Naive thymus-derived CD8-positive, alpha-beta T cell (primary cell): ENCODE measurements at places on chromosomes 2 and 18. TPM values are rescaled to one million over a fixed set of nuclear protein-coding genes. Genes with fewer than 3 reads are reported as not detected.
A peak's percentile ranks its signal among the peaks of the same experiment; 100 is the strongest.

- no peak overlapping the region for H3K27ac ChIP-seq
- no peak for DNase-seq
- no peaks in the 10 kb centered on the region for H3K4me1 ChIP-seq
- H3K36me3 ChIP-seq, result no peaks in the 10 kb centered on the region
- H3K4me3 ChIP-seq, result no peak overlapping the region
Observed at GRCh38 chr2:150479075-150479915, 8.2 kb downstream of the RND3 start.

BBS5 gene
- polyA plus RNA-seq, result 1.0 TPM

GRCh38 chr2:74250189-74250631, 51.8 kb downstream of the MTHFD2 start:
- H3K36me3 ChIP-seq, result no peaks in the 10 kb centered on the region
- peak; percentile 65 for DNase-seq
- peaks cover 4% of the 10 kb centered on the region for H3K4me1 ChIP-seq
- no peaks in the 10 kb centered on the region for H3K27me3 ChIP-seq

GRCh38 chr2:240981871-240982800, 16.3 kb upstream of the SNED1 start:
- peaks cover 3% of the 10 kb centered on the region for H3K4me1 ChIP-seq
- H3K4me3 ChIP-seq, result no peak overlapping the region
- H3K36me3 ChIP-seq, result no peaks in the 10 kb centered on the region
- no peak overlapping the region for H3K27ac ChIP-seq
- no peaks in the 10 kb centered on the region for H3K27me3 ChIP-seq

GRCh38 chr2:207385903-207386302, 143.9 kb upstream of the CREB1 start:
- no peak for DNase-seq
- H3K4me1 ChIP-seq, result no peaks in the 10 kb centered on the region
- no peaks in the 10 kb centered on the region for H3K36me3 ChIP-seq
- no peaks in the 10 kb centered on the region for H3K27me3 ChIP-seq
- H3K4me3 ChIP-seq, result no peak overlapping the region
- no peak overlapping the region for H3K27ac ChIP-seq

- H3K36me3 ChIP-seq, result peaks cover 4% of the 10 kb centered on the region
- no peak for DNase-seq
- peaks cover 8% of the 10 kb centered on the region for H3K27me3 ChIP-seq
- peaks cover 34% of the 10 kb centered on the region for H3K4me1 ChIP-seq
- no peak overlapping the region for H3K27ac ChIP-seq
- H3K4me3 ChIP-seq, result peak overlapping the region; percentile 33
Observed at GRCh38 chr2:63676135-63676534, 87.4 kb downstream of the MDH1 start.

DNA sequence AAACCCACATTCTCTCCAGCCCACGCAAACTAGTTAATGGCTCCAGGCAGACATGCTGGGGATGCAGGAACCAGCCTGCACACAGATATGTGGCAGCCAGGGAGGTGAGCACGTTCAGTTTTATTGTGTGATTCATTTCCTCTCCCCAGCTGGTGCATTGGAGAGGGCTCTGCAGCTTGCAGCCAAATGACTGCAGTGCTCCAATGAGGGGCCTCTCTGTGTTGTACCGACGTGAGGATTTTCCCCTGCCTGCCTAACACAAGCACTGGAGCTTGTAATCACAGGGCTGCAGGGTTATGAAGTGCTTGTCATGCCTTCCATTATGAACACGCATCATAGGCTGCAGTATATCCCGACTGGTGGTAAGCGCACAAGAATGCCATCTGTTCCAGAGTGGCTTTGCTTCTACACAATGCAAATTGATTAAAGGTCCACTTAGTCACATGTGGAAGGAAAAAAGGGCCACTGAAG, 92.3 kb upstream of the THUMPD2 start:
- H3K4me1 ChIP-seq, result no peaks in the 10 kb centered on the region
- H3K27ac ChIP-seq, result no peak overlapping the region
- no peaks in the 10 kb centered on the region for H3K27me3 ChIP-seq
- no peak for DNase-seq
- H3K36me3 ChIP-seq, result no peaks in the 10 kb centered on the region
